ENCODE measurements at places on chromosomes 7 and 10.

GRCh38 chr7:27921081-27921836 is 181.3 kb downstream of the TAX1BP1 start:
- peak; percentile 67 for DNase-seq

- no peak for DNase-seq
Measured at GRCh38 chr7:949021-949934, 5.2 kb downstream of the ADAP1 start.

GRCh38 chr10:90998733-90999511 is 78.0 kb upstream of the ANKRD1 start:
- DNase-seq = no peak

DNA sequence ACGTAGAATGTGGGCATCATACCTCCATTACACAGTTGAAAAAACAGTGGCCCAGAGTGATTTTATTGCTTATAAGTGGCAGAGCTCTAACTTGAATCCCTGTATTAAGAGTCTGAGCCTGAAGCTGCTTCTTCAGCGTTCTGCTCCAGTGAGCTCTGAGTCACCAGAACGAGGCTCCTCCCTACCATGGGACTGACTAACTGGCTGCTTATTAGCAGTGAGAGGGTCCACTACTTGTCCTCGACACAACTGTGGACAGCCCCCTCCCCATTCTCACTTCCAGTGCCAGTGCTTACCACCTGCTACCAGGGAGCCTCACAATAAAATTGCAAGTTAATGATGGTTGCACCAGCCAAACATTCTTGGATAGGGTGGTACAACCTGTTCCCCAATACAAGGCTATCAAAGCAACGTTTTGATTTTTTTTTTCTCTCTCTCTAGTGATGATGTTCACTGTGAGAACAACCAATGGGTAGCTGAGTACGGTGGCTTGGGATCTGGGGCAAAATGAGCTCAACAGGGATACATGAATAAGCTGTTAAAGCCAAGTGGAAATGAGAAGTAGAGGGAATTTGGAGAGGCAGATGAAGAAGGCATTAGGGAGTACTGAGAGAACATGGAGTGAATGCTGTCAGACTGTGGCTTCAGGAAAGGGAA is 2.7 kb upstream of the NRG3 start:
- no peak for DNase-seq

- no peak for DNase-seq
Measured at GRCh38 chr10:128096486-128097199, 29.6 kb downstream of the MKI67 start.

DNA sequence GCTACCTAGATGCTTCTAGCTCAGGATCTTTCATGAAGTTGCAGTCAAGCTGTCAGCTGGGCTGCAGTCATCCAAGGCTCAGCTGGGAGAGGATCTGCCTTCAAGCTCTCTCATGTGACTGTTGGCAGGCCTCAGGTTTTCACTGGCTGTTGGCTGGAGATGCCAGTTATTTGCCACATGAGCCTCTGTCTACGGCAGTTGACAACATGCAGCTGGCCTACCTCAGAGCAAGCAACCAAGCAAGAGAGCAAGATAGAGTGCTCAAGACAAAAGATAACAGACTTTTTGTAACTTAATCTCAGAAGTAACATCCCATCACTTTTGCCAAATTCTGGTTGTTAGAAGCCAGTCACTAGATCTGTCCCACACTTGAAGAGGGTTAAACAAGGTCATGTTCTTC is 125.8 kb downstream of the TPST1 start:
- DNase-seq = no peak

DNA sequence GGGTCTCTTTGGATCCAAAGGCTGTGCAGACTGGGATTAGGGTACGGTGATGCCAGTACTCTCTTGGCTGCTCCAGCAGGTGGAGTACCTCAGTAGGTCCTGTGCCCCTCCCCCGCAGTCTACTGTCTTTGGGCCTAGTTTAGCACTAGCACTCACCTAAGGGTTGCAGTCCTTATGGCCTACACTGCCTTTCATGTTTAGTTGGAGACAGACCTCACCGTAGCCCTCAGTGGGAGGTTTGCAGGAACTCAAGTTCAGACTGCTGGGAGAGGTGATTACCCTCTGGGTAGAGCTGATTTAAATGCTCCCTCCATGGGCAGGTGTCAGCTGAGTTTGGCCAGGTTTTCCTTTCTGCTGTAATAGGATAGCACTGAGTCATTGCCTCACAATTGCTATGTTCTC is 210.8 kb upstream of the TMEM196 start:
- DNase-seq = peak; percentile 42

- no peak for DNase-seq
Measured at GRCh38 chr10:6770846-6771245, 190.8 kb upstream of the PRKCQ start.

GRCh38 chr10:62025901-62026879 is 124.7 kb downstream of the ARID5B start:
- peak; percentile 29 for DNase-seq

GRCh38 chr10:35194471-35194870 is 67.8 kb downstream of the CREM start:
- no peak for DNase-seq

GRCh38 chr7:55100544-55101327 is 81.9 kb downstream of the EGFR start:
- DNase-seq = no peak

DNA sequence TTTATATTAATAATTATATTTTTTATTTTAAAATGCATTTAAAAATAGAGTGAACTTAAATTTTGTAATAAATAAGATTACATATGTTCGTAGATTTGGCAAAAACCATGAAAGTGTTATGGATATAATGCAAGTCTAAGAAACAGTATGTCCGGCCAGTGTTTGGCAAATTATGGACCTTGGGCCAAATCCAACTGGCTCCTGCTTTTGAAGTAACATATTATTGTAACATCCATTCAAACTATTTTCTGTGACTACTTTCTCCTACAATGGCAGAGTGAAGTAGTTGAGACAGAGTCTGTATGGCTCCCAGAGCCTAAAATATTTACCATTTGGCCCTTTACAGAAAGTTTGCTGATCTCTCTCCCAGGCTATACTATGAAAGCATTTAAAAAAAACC is 38.9 kb downstream of the TMEM229A start:
- no peak for DNase-seq

- no peak for DNase-seq
Measured at GRCh38 chr10:79130846-79131245, 62.1 kb downstream of the ZMIZ1 start.

GRCh38 chr7:38934051-38934450 is 25.1 kb upstream of the VPS41 start:
- DNase-seq = no peak

- peak; percentile 66 for DNase-seq
Measured at GRCh38 chr10:33155720-33156638, 178.5 kb downstream of the NRP1 start.

- DNase-seq = no peak
Measured at GRCh38 chr10:112308125-112308502, 24.9 kb downstream of the TECTB start.

- DNase-seq = no peak
Measured at GRCh38 chr10:8498290-8498689, 443.8 kb downstream of the GATA3 start.

DNA sequence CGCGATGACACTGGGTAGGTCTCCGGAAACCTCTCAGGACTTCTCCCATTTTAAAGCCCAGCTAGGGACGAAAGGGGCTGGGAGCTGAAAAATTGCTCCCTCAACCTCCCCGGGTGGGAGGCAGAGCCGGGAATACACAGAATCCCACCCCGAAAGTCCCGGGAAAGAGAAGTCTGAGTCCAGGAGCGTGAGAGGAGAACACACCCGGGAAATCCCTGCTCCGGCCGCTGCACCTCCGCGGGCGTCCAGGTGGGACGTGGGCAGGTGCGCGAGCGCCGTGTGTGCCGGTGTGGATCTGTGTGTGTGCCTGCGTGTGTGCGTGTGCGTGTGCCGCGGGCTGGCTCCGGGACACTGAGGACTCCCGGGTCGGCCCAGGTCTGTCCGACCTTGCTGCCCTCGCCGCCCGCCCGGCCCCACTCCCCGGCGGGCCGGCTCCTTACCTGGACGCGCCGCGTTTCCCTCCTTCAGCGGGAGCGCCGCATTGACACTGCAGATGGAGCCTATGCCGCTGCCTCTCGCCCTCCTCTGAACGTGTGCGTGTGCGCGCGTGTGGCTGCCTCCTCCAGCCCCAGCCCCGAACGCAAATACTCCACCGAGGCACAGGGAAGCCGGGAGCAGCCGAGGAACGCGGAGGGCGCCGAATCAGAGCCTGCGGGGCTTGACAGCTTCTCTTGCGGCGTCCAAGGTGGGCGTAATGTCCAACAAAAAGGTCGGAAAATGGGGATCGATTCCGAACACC is at the start of gene PLXNA4:
Gene PLXNA4, minus strand, starts transcription at position 489 of the 739 bp plus-strand sequence. CDS start 67,777 bp downstream, outside the sequence.
- DNase-seq = no peak

GRCh38 chr10:16585103-16585502 is 63.4 kb upstream of the C1QL3 start:
- DNase-seq = no peak

GRCh38 chr10:70320751-70321150 is 36.9 kb upstream of the NPFFR1 start:
- no peak for DNase-seq

DNA sequence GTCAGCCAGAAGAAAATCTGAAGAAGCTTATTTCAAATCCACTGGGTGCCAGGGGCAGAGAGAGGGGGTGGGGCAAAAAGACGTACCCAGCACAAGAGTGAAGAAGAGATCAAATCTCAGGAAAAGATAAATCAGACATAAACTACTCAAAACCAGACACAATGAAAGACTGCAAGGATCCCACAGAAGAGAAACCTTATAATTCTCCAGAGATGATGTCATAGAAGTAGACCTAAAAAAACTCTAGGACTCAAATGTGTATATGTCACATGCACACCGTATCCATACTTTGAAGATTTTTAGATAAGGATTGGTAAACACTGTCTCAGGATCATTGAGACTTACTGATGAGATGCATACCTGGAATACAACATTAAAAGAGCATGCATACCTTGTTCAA is 98.5 kb upstream of the PIK3CG start:
- no peak for DNase-seq

DNA sequence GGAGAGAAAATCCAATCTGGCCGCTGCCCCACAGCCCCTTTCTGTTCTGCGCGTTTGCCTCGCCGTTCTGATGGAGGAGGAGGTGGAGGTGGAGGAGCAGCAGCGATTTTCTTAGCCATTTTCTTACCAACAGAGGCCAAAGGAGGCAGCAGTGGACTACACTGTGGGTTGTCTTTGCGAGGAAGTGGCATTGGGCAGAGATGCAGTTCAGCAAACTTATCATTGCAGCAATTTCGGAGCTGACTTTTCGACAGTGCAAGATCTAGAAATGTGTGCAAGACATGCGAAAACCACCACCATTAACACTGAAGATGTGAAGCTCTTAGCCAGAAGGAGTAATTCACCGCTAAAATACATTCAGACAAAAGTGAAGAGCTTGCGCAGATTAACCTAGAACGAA is 1.9 kb upstream of the ARL4A start:
- no peak for DNase-seq

DNA sequence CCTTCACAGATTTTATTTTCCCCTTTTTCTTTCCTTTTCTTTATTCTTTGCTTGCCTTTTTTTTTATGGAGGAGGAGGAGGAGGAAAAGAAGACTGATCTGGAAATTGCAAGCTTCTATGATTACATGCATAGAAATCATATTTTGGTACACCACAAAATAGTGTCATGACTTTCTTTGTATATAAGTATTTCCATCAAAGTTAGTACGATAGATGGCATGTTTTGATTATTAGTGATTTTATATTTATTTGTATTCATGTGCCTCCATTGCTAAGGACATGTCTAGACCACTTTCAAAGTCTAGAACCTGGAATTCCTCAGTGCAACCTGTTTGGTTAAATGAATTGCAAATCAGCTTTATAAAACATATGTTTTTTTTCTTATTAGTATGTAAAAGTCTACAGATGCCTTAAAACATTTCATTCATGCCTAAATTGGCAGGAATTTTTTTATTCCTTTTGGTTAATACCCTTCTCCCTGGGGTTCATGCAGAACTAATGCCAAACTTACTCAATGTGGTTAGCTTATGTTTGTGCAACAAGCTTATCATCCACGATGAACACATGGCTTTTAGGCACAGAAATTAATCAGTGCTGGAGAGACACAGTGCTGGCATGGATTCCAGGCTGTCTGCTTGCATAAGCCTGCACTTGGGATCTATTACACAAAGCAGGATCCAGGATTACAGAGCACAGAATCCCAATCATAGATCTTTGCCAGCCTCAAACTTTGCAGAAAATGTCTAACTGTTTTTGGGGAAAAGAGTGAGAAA is 213.1 kb downstream of the CHRM2 start:
- DNase-seq = no peak

DNA sequence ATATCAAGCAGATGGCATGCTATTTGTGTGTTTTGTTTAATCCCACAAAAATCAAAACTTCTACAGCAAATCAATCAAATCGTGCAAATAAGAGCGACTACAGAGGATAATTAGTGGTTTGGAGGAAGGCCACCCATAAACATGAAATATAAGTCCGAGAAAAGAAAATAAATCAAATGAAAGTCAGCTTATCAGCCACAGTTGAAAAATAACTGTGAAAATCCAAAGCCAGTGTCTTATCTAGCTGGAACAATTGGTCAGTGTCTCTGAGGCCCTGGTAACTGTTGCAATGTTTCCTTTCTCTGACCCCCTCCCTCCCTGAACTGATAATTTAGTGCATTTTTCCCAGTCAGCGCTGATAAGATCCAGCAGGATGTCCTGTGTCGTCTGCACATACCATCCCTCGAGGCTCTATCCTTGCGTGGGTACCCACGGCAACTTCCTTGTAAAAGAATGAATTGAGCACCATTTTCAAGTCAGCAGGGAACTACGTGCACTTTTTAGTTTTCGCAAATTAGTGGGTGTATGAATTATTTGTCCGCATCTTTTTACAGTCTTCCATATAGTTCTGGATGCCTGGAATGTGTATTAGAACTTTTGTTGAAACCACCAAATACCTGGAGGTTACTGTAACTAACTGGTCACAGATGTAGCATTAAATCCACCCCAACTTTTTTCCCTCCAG is 10.8 kb upstream of the JCAD start:
- peak; percentile 59 for DNase-seq

DNA sequence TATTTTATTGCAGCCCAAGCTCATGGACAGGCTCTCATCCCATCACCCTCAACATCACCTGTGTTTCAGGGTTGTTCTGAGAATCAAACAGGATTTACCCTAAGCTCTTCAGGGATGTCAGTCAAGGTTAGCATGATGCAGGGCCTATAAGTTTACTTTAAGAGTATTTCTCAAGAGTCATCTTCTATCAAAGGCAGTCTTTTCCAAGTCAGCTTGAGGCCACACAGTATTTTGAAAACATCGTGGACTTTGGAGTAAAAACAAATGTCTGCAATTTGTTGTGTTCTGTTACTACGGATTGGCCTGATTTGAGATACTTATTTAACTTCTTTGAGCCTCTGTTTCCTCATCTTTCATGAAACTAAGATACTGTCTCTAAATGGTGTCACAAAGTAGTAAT is 42.0 kb upstream of the NRP1 start:
- DNase-seq = no peak

GRCh38 chr7:10268034-10268433 is 705.6 kb upstream of the PHF14 start:
- DNase-seq = peak; percentile 50

- no peak for DNase-seq
Measured at GRCh38 chr7:44511236-44511635, 20.8 kb upstream of the NUDCD3 start.

- no peak for DNase-seq
Measured at GRCh38 chr10:26792758-26793495, 67.8 kb downstream of the ABI1 start.
